ENCODE measurements at places on chromosomes 6 and 20.
A peak's percentile ranks its signal among the peaks of the same experiment; 100 is the strongest.

DNA sequence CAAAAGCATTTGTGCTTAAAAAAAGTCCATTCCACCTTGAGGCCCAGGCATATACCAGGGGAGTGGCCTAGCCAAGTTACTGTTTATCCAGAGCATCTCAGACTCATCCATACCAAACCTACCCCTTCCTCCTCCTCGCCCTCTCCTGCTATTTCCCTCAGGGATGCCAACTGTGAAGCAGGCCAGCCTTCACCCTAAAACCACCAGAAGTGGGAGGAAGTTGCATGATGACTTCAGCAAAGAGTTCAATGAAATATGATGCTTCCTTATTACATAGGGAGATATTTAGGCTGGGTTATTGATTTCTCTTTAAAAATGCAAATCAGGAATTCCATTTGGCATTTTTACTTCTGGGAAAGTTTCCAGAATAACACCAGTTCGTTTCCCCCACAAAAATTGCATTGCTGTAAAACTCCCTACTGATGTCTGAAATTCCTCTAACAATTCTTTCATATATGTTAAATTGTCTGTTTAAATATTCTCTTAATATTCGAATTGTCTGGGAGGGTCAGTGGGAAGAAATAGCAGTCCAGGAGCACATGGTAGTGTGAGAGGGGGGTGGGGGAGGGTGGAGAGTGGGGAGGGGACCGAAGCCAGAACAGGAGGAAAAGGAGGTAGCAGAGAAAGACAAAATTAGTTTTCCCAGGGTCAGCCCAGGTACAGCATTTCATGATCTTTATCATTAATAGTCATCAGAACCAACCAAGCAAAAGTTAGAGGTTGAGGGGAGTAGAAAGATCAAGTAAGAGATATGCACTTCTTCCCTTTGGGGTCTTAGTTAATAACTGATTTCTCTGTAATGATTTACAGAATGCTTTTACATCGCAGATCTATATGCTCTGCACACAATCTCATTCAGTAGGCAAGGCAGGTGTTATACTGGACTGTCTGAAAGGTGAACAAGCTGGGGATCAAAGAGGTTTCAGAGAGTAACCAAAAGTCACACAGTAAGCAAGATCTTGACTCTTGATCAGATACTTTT, 1.7 kb upstream of the TCP11 start:
- no peaks in the 10 kb centered on the region for H3K36me3 ChIP-seq
- H3K4me1 ChIP-seq, result no peaks in the 10 kb centered on the region
- no peak for DNase-seq
- H3K4me3 ChIP-seq, result no peak overlapping the region
- H3K27me3 ChIP-seq, result no peaks in the 10 kb centered on the region
- H3K27ac ChIP-seq, result no peak overlapping the region

- no peak for DNase-seq
- peaks cover 7% of the 10 kb centered on the region for H3K27me3 ChIP-seq
- no peaks in the 10 kb centered on the region for H3K36me3 ChIP-seq
- no peak overlapping the region for H3K27ac ChIP-seq
- H3K4me3 ChIP-seq, result no peak overlapping the region
These were observed 52.1 kb downstream of the YTHDF1 start for GRCh38 chr20:63163596-63164483.

DNA sequence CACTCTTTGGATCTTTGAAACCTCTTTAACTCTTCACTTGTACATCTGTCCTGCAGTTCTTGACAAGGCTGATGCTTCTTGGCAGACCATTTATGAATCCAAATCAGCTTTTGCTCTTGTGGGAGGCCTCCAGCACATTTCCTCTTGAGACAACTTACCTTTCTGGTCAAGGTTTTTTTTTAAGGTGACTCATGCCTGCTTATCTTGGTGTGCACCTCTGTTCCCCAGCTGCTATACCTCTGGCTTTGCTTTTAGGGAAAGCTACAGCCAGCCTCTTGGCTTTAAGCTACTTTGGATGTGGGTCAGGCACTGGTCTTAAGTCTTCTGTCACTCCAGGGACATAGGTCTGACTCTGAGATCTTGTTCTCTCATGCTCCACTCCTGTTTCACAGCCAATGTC, 106.5 kb downstream of the PHF3 start:
- no peak overlapping the region for H3K4me3 ChIP-seq
- H3K4me1 ChIP-seq, result peaks cover 37% of the 10 kb centered on the region
- DNase-seq, result no peak
- H3K27me3 ChIP-seq, result no peaks in the 10 kb centered on the region
- H3K27ac ChIP-seq, result no peak overlapping the region
- H3K36me3 ChIP-seq, result no peaks in the 10 kb centered on the region

GRCh38 chr6:99550046-99550748, 18.3 kb downstream of the CCNC start:
- H3K4me1 ChIP-seq, result no peaks in the 10 kb centered on the region
- no peak overlapping the region for H3K27ac ChIP-seq
- no peak for DNase-seq
- peaks cover 25% of the 10 kb centered on the region for H3K36me3 ChIP-seq
- H3K27me3 ChIP-seq, result no peaks in the 10 kb centered on the region

DNA sequence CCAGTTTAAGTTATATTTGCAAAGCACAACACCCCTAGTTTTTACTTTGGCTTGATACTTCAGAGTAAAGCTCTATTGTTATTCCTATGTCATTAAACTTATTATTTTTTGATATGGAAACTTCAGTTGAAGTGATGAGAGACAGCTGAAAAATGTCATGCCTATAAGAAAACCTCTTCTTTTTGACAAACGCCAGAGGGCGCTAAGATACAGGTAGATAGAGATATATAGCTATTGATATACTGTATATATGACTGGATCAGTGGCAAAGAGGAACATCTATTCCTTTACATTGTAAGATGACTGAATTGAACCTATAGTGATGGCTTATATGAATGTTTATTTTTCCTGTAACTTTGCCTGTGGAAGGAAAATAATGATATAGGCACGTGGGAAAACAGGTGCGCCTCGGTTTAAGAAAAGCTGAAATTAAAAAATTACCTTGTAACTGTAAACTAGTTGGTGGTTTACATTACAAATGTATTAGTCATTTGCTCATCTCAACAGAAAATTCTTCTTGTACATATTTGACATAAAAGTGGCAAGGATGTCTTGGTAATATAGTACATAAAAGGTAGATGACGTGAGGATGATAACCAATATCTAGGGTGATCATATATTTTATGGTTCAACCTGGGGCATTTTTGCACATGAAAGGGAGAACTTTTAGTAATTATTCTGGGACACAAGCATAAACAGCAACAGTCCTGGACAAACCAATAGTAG, 74.1 kb downstream of the LAMA4 start:
- H3K36me3 ChIP-seq, result no peaks in the 10 kb centered on the region
- H3K27ac ChIP-seq, result no peak overlapping the region
- H3K4me1 ChIP-seq, result no peaks in the 10 kb centered on the region
- no peaks in the 10 kb centered on the region for H3K27me3 ChIP-seq
- DNase-seq, result peak; percentile 74

DNA sequence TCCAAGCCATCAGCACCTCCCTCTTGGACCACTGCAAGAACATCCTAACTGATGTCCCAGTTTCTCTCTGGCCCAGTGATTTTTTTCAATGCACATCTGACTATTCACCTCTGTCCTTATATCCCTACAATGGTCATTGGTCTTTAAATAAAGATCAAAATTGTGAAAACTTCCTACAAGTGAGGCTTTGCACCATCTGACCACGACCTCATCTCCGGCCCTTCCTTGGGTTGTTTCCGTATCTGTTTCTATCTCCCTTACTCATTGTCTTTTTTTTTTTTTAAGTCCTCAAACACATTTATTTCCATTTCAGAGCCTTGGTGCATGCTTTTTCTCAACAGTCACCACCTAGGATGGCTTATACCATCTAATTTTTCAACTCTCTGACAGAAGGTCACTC, 88.1 kb downstream of the IPCEF1 start:
- no peak for DNase-seq
- H3K4me1 ChIP-seq, result no peaks in the 10 kb centered on the region
- H3K4me3 ChIP-seq, result no peak overlapping the region
- no peaks in the 10 kb centered on the region for H3K27me3 ChIP-seq
- no peaks in the 10 kb centered on the region for H3K36me3 ChIP-seq

DNA sequence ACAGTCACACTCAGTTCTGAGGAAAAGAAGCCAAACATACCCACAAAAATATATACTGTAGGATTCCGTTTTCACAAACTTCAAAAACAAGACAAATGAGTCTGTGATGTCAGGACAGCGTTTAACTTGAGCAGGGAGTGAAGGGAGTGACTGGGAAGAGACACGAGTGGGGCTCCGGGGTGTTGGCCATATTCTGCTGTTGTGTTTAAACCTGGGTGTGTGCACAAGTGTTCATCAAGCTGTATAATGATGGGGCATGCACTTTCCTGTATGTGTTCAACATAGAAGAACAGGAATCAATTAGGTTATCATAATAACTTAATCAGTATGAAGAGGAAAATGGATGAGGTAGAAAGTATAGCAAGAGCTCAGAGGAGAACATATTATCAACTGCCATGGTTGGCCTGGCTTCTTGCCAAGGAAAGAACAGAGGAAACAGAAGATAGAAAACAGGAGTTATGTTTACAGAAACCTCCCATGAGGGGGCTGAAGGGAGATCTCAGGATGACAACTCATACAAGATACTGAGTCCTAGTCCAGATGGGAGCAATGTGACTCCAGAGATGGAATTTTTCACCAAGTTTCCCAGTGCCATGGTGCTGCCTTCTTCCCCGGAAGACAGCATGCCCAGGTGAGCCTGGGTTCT, 15.1 kb upstream of the AFDN start:
- no peaks in the 10 kb centered on the region for H3K36me3 ChIP-seq
- no peaks in the 10 kb centered on the region for H3K4me1 ChIP-seq
- DNase-seq, result no peak
- H3K27me3 ChIP-seq, result no peaks in the 10 kb centered on the region
- H3K27ac ChIP-seq, result no peak overlapping the region

- no peak for DNase-seq
- no peak overlapping the region for H3K4me3 ChIP-seq
- no peaks in the 10 kb centered on the region for H3K36me3 ChIP-seq
- no peaks in the 10 kb centered on the region for H3K27me3 ChIP-seq
These were observed 34.0 kb downstream of the PERP start for GRCh38 chr6:138073264-138073663.

GRCh38 chr6:130526466-130526865, 160.6 kb downstream of the TMEM200A start:
- H3K4me1 ChIP-seq, result no peaks in the 10 kb centered on the region
- no peak overlapping the region for H3K27ac ChIP-seq
- H3K36me3 ChIP-seq, result no peaks in the 10 kb centered on the region
- no peak overlapping the region for H3K4me3 ChIP-seq

DNA sequence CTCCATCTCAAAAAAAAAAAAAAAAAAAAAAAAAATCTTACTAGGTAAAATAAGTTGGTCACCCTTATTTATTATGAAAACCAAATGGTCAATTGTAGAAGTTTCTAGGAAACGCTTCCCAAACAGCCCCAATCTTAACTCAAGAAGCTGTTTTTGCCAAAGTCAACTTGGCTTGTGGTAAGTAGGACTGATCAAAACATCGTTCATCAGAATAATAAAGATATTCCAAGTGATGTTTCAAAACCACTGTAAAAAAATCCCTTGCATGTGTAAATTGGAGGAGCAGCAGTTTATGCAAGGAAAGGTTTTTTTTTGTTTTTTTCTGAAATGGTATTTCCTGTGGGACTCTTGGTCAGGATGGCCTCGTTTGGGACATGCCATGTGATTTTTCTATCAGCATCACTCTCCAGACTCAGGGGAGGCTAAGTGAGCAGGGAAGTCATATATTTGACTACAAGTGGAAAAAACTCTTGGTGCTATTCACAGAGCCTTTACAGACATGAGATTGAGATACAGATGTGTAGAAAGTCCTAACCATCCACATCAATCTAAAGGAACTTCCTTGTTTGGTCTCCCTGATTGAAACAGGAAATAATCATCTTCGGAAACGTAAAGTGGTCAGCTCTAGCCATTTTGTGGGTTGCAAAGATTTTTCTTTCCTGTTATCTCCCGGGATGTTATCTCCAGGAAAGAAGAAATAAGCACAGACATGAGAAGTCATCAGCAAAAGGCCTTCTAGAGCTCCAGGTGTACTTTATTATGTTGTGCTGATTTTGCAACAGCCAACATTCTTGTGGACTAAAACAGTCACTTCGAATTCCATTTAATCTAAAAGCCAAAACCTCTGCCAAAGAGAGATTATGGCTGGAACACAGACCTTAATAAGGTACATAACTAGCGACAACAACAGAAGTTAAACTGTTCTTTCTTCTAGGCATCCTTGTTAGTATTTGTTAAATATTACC, 177.8 kb downstream of the EDN1 start:
- no peaks in the 10 kb centered on the region for H3K36me3 ChIP-seq
- no peak overlapping the region for H3K4me3 ChIP-seq
- no peak for DNase-seq
- H3K4me1 ChIP-seq, result peaks cover 6% of the 10 kb centered on the region
- no peaks in the 10 kb centered on the region for H3K27me3 ChIP-seq
- no peak overlapping the region for H3K27ac ChIP-seq

DNA sequence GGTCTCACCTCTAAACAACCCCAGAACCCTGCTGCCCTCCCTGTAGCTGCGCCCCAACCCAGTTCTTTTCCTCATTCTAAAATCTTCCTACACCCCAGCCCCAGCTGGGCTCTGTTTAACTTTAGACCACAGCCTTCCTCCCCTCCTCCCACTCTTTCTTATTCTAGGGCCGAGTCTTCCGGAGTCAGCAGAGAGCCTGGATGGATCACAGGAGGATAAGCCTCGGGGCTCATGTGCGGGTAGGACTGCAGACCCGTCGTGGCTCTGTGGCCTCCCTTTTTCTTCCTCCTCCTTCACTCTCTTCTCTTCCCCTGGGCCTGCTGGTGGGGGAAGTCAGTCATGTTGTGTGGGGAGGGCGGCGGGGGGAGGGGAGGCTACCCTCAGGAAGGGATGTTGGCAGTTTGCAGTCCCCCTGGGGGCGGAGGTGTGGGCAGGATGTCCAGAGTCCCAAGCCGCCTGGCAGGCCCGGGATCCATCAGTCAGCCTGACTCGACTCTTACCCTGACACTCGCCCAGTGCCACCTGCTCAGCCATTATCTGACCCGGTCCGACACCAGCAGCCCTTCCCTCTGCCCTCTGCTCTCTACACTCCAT, 8.1 kb downstream of the CAPN11 start:
- H3K4me3 ChIP-seq, result no peak overlapping the region
- peaks cover 12% of the 10 kb centered on the region for H3K27me3 ChIP-seq
- no peaks in the 10 kb centered on the region for H3K36me3 ChIP-seq
- DNase-seq, result no peak
- no peaks in the 10 kb centered on the region for H3K4me1 ChIP-seq
- no peak overlapping the region for H3K27ac ChIP-seq

Measured in HCT116 (cell line).